ENCODE measurements at places on chromosomes 5 and 9.

GRCh38 chr9:136363106-136363948, at the start of gene DNLZ:
DNLZ (minus strand) TSS chr9:136363744; CDS start chr9:136363714, 30 bp downstream.
- H3K4me1 ChIP-seq, result peaks cover 35% of the 10 kb centered on the region
- no peaks in the 10 kb centered on the region for H3K27me3 ChIP-seq
- H3K4me3 ChIP-seq, result peak within 1 kb of the TSS; percentile 97
- H3K27ac ChIP-seq, result peak within 1 kb of the TSS; percentile 86
- peaks cover 2% of the 10 kb centered on the region for H3K36me3 ChIP-seq

DNA sequence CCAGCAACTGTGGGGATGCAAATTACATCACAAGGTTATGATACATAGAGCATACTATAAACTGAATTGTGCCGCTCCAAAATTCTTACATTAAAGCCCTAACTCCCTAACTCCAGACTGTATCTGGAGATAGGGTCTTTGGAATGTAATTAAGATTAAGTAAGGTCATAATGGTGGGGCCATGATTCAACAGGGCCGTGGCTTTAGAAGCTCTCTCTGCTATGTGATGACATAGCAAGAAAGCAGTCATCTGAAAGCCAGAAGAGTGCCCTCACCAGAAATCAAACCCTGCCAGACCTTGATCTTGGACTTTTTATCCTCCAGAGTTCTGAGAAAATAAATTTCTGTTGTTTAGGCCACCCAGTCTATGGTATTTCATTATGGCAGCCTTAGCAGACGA, 123.9 kb downstream of the FBXL17 start:
- no peak for DNase-seq
- H3K4me3 ChIP-seq, result no peak overlapping the region
- H3K4me1 ChIP-seq, result peaks cover 22% of the 10 kb centered on the region
- no peaks in the 10 kb centered on the region for H3K27me3 ChIP-seq
- H3K27ac ChIP-seq, result no peak overlapping the region
- no peaks in the 10 kb centered on the region for H3K36me3 ChIP-seq

DNA sequence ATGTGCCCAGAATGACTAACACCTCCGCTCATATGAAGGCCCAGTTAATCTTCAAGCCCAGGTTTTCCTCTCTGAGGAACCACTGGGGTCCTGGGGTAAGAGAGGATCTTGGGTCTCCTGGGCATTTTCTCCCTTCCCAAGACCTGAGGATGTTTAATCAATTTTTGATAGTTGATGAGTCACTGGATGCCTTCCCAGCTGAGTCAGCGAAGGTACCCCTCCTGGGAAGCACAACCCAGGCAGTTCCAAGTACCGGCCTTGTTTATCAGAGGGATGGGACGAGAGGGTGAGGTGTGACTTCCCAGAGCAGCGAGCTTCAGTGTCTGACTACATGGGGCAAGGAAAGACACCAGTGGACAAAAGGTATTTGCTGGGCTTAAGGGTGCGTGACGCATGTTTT, 119.6 kb upstream of the IL12B start:
- no peaks in the 10 kb centered on the region for H3K36me3 ChIP-seq
- peaks cover 4% of the 10 kb centered on the region for H3K4me1 ChIP-seq
- DNase-seq, result no peak
- H3K27me3 ChIP-seq, result no peaks in the 10 kb centered on the region

- no peaks in the 10 kb centered on the region for H3K4me1 ChIP-seq
- no peak overlapping the region for H3K4me3 ChIP-seq
Measured at GRCh38 chr5:3210531-3210930, 385.1 kb upstream of the IRX1 start.

GRCh38 chr5:141948812-141949211, 9.2 kb downstream of the PCDH12 start:
- peaks cover 16% of the 10 kb centered on the region for H3K4me1 ChIP-seq
- no peaks in the 10 kb centered on the region for H3K27me3 ChIP-seq
- no peak overlapping the region for H3K27ac ChIP-seq
- DNase-seq, result no peak
- H3K36me3 ChIP-seq, result no peaks in the 10 kb centered on the region
- H3K4me3 ChIP-seq, result no peak overlapping the region

DNA sequence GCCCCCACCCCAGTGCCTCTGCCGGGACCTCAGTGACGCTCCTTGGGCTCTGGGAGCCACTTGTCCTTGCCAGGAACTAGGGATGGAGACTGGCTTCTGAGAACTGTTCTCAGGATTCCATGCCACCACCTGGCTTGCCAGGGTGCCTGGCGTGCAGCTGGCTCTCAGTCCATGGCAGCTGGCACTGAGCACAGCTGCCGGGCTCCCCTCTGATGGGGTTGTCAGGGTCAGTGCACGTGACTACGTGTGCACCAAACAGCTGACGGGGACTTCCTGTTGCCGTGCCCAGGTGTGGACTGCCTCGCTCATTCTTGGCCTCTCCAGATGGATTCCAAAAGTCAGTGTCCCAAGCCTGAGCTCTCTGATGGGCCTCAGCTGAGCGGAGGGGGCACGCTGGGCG, 9.4 kb downstream of the KCNT1 start:
- H3K27me3 ChIP-seq, result peaks cover 15% of the 10 kb centered on the region
- no peak for DNase-seq
- H3K4me3 ChIP-seq, result no peak overlapping the region

DNA sequence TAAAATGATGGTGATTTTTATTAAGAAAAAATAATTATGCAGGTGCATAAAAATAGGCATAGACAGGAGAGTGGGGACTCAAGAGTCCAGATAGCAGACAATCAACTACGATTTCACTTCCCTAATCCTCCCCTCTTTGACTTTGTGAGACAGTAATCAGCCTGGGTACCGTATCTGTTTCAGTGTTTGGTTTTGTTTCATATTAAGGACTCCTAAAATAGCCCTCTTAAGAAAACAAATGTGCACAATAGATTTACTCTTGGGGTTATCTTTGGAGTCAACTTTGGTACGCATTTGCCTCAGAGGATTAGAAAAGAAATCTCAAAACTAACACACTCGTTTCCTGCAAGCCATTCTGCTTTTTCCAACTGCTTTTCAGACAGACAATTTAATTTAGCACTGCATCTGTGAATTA, 96.3 kb downstream of the ZNF608 start:
- H3K4me3 ChIP-seq, result peak overlapping the region; percentile 0
- DNase-seq, result no peak
- H3K36me3 ChIP-seq, result peaks cover 26% of the 10 kb centered on the region
- H3K4me1 ChIP-seq, result peaks cover 66% of the 10 kb centered on the region
- no peak overlapping the region for H3K27ac ChIP-seq
- H3K27me3 ChIP-seq, result no peaks in the 10 kb centered on the region

DNA sequence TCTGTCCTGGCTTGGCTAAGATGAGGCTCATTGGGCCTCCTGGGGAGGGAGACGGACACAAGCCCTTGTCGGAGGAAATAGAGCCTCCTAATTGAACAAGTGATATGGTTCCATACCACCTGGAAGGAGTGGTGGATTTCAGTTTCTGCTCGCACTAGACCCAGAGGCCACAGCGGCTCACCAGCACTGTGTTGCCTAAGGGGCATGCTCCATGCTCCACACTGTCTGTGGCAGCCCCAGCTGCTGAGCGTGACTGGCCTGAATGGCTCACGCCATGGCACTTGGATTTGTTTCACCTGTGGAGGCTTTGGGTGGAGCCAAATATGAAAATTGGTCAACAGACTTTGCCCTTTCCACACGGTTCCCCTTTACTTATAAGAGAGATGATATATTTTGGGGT, 181.1 kb downstream of the HSPA4 start:
- no peak overlapping the region for H3K27ac ChIP-seq
- DNase-seq, result no peak
- no peaks in the 10 kb centered on the region for H3K36me3 ChIP-seq
- H3K27me3 ChIP-seq, result no peaks in the 10 kb centered on the region

DNA sequence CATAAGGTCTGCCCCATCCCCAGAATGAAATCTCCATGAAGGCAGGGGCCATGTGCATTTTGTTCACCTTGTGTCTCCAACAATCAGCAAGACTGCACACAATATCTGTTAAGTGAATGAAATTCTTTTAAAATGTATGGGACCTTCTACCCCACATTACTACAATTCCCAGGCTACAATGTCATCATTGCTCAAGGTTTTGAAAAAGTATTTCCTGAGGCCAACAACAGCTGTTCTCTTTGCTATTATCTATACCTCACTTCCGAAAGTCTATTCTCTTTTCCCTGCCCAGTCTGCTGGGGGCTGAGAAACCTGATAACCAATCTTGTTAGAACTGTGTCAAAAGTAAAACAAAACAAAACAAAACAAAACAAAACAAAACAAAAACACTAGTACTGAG, 29.2 kb downstream of the HOMER1 start:
- no peaks in the 10 kb centered on the region for H3K4me1 ChIP-seq
- H3K4me3 ChIP-seq, result no peak overlapping the region
- H3K27ac ChIP-seq, result no peak overlapping the region
- H3K27me3 ChIP-seq, result no peaks in the 10 kb centered on the region
- DNase-seq, result no peak
- no peaks in the 10 kb centered on the region for H3K36me3 ChIP-seq

GRCh38 chr9:75636427-75637045, 253.9 kb upstream of the PCSK5 start:
- no peak overlapping the region for H3K27ac ChIP-seq
- no peaks in the 10 kb centered on the region for H3K36me3 ChIP-seq
- DNase-seq, result no peak
- H3K27me3 ChIP-seq, result no peaks in the 10 kb centered on the region

GRCh38 chr5:54415896-54416601, 39.5 kb upstream of the HSPB3 start:
- no peak for DNase-seq
- no peaks in the 10 kb centered on the region for H3K4me1 ChIP-seq
- H3K36me3 ChIP-seq, result no peaks in the 10 kb centered on the region
- no peak overlapping the region for H3K27ac ChIP-seq

DNA sequence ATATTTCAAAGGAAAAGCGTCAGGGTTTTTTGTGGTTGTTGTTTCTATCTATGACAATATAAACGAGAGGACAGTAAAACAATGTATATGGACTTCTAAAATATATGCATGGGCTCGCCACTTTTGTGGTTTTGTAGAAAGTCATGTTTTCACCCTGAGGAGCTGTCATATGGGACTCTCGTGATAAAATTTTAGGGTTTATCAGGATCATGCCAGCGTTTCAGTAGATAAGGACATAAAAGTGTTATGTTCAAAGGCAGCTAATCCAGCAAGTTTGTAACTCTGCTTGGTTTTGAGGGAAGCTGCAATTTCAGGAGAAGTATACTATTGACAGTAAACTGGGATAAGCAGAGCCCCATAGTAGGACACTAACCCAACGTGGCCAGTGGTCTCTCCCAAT, 120.3 kb downstream of the CDC42SE2 start:
- H3K36me3 ChIP-seq, result no peaks in the 10 kb centered on the region
- H3K27ac ChIP-seq, result no peak overlapping the region
- no peak for DNase-seq
- H3K4me1 ChIP-seq, result peaks cover 23% of the 10 kb centered on the region
- no peaks in the 10 kb centered on the region for H3K27me3 ChIP-seq

DNA sequence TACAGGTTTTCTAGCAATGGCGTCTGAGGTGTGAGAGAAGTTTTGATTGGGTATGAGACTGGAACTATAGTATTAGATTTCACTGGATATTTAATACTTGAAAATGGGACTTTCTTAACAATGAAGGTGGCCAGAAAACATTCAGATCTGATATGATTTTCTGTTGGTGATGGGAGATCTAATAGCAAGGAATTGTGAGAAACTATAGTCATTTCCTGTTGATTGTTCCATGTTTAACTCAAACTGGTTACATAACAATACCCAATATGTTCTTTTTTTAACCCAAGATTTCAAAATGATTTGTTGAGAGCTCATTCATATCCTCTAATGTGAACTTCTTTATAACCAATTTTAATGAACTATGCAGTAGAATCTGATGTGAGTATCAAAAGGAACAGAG, 793.2 kb upstream of the RGMB start:
- H3K27ac ChIP-seq, result no peak overlapping the region
- DNase-seq, result no peak
- H3K4me1 ChIP-seq, result no peaks in the 10 kb centered on the region
- H3K36me3 ChIP-seq, result no peaks in the 10 kb centered on the region
- H3K27me3 ChIP-seq, result no peaks in the 10 kb centered on the region

DNA sequence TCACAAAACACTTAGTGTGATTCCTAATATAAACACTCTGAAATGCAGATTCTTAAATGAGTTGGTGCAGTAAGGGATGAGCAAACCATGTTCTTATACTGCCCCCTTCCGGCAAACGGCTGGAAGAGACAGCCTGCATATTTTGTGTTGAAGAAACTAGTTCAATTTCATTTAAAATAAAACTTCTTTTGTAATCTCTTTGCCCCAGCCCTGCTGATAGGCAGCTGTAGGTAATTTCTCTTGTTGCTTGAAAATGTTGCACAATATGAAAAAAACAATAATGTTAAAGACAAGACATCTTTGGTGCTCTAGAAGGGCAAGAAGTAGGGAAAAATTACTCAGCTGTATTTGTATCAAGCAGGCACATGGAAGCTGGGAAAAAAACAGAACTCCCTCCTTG, 89.7 kb upstream of the CCNG1 start:
- H3K27me3 ChIP-seq, result no peaks in the 10 kb centered on the region
- H3K4me3 ChIP-seq, result no peak overlapping the region
- no peak overlapping the region for H3K27ac ChIP-seq
- H3K36me3 ChIP-seq, result no peaks in the 10 kb centered on the region
- DNase-seq, result peak; percentile 85
- H3K4me1 ChIP-seq, result no peaks in the 10 kb centered on the region

DNA sequence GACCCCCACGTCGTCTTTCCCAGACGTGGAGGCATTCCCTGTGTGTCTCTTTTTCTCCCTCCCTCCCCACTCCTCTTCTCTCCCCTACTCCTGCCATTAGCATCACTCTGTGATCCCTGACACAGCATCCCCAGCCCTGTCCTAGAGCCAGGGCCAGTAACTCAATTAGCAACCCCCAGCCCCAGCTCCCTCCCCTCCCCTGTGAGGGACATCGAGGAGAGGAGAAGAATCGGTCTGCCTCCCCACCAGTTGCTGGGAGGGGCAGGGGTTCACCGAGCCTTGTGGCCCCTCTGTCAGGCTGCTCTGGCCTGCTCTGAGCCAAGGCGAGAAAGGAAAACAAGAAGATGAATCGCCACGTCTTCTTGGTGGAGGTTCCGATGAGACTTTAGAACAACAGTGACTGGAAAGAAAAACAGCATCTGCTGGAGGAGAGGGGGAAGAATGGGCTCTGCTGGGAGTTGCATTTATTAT, 123.1 kb downstream of the PAPPA start:
- H3K27ac ChIP-seq, result no peak overlapping the region
- no peaks in the 10 kb centered on the region for H3K27me3 ChIP-seq
- DNase-seq, result no peak

GRCh38 chr5:102077920-102078319, 218.2 kb downstream of the SLCO4C1 start:
- no peaks in the 10 kb centered on the region for H3K27me3 ChIP-seq
- no peak overlapping the region for H3K27ac ChIP-seq
- no peak for DNase-seq
- no peaks in the 10 kb centered on the region for H3K4me1 ChIP-seq
- no peak overlapping the region for H3K4me3 ChIP-seq
- no peaks in the 10 kb centered on the region for H3K36me3 ChIP-seq

- no peaks in the 10 kb centered on the region for H3K27me3 ChIP-seq
- H3K36me3 ChIP-seq, result no peaks in the 10 kb centered on the region
- H3K27ac ChIP-seq, result no peak overlapping the region
- H3K4me3 ChIP-seq, result peak overlapping the region; percentile 22
- no peak for DNase-seq
Measured at GRCh38 chr9:10208691-10209069, 404.1 kb downstream of the PTPRD start.
